ENCODE measurements at places on chromosomes 11 and 22.

- no peak for DNase-seq
Observed at GRCh38 chr11:74212533-74212932, 41.4 kb downstream of the PPME1 start.

- DNase-seq, result no peak
Observed at GRCh38 chr11:65440831-65441499, 18.4 kb downstream of the NEAT1 start.

DNA sequence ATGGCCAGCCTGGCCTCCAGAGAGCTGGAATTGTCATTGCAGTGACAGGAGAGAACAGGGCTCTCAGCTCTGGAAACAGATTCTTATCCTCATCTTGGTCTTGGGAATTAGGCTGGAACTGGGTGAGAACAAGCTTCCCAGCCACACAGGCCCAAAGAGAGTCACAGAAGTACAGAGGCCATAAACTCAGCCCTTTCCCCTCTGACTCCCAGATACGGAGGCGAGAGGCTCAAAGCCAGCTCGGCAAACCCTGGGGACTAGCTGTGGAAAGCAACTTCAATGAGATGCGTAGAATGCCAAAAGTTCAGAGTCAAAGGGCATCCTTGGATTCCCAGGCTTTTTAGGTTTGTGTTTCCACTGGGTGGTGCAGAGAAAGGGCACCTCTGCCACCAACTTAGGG is 14.3 kb upstream of the ABCC8 start:
- no peak for DNase-seq

DNA sequence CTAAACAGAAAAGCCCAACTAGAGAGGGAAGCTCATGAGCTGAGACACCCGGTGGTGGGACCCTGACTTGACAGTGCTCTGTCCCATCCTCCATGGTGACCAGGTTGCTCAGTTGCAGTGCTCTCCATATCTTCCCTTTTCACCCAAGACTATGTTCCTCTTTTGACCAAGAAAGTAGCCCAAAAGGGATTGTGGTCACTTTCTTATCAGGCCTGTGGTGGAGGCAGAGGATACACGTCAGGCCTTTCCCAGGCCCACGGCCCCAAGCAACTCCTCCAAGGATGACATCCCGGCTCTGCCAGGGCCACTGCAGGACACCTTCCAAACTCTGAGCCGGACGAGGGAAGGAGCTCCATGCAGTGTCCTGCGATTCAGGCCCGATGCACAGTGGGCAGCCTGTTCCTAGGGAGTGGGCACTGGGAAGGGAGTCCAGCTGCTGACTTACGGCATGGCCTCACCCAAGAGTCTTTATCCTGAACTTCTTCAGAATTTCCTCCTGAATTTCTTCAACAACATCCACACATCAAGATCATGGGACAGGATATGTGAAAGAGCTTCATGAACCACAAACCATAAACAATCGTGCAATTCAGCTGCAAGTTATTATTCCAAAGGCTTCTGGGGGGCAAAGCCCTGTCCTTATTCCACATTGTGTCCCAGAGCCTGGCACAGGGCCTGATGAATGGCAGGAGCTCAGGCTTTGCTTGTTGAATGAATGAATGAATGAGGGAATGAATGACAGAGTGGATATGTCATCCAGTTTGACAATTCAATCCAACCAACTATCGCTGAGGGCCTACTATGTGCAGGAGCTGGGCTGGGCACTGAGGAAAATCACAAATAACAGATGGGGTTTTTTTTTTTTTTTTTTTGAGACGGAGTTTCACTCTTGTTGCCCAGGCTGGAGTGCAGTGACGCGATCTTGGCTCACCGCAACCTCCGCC is 36.0 kb upstream of the MYH9 start:
- no peak for DNase-seq

DNA sequence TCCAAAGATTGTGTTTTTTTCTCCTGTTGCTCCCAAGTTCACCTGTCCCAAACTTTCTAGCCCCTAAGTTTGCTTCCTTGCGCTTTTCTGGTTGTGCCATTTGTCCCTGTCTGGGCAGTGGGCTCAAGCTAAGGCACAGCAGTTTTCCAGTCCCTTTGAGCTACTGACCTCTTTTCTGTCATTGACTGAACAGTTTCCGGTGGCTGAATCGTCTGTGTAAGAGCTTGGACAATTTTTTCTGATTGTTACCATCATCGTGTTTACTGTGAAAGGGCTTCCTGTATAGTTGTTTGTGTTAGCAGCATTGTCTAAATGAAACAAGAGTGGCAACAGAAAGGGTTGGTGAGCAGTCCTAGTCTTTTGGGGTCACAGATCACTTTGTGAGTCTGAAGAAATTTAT is 49.8 kb downstream of the BMAL1 start:
- no peak for DNase-seq

- no peak for DNase-seq
Observed at GRCh38 chr11:113248702-113249490, 65.5 kb upstream of the TTC12 start.

DNA sequence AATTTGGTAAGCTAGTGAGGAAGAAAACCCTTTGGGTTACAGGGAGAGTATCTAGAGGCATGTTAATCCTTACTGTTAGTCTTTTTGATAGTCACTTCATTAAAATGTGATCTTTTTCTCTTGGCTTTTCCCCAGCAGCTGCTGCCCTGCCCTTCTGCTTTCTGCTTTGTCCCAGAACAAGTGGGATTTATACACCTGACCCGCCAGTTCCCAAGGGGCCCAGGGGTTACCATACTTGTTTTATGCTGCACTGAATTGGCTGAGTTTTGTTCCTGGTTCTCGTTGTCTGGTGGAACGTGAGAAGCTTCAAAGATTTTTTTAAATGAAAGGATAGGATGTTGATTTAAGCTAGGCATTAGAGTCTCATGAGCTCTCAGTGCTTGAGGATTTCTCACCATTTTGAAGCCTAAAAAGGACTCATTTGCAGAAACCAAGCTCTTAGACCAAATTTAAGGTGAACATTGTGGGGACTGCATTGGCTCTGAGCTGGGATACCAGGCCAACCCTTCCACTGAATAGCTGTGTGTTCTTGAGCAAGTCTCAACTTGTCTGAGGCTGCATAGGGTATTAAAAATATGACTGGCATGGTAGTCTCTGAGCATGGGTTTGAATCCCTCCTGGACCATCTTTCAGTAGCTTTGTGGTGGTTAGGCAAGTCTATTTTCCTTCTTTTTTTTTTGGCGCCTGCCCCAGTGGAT is 6.6 kb downstream of the LIMK2 start:
- no peak for DNase-seq

GRCh38 chr11:84857746-84858145 is 769.4 kb downstream of the DLG2 start:
- DNase-seq, result no peak

GRCh38 chr11:27761356-27761755 is 61.1 kb upstream of the BDNF start:
- DNase-seq, result no peak

DNA sequence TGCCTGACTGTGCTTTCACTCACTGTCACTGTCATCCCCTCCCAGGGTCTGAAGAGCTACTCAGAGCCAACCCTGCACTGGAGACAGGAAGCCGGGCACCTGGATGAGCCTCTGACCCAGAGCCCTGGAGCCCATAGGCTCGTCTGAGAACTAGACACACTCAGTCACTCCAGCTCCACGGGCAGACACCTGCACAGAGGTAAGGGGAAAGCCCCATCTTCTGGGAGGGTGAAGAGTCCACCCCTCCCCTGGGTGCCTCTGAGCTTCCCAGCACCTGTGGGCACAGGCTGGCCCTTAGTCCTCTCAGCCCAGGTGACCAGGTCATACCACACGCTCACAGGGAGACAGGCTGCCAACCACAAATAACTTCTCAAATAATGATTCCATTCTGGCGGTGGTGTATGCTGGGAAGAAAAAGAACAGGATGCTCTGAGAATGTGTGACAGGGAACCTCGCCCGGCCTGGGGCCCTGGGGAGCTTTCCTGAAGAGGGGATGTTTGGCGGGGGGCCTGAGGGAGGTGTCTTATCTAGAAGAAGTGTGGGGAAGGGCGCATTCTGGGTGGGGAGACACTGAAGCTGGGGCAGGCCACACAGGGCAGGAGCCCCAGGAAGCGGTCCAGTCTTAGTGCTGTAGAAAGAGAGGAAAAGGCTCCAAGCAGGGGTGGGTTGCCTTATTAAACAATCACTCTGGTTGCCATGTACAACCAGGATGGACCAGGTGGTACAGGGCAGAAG is 5.3 kb downstream of the CCDC157 start:
- no peak for DNase-seq

- DNase-seq, result no peak
Observed at GRCh38 chr22:39818094-39818493, 75.5 kb downstream of the ENTHD1 start.

GRCh38 chr11:77406396-77406795 is 67.5 kb downstream of the PAK1 start:
- no peak for DNase-seq

- DNase-seq, result peak; percentile 30
Observed at GRCh38 chr11:64742889-64743590, 902 bp downstream of the RASGRP2 start.

DNA sequence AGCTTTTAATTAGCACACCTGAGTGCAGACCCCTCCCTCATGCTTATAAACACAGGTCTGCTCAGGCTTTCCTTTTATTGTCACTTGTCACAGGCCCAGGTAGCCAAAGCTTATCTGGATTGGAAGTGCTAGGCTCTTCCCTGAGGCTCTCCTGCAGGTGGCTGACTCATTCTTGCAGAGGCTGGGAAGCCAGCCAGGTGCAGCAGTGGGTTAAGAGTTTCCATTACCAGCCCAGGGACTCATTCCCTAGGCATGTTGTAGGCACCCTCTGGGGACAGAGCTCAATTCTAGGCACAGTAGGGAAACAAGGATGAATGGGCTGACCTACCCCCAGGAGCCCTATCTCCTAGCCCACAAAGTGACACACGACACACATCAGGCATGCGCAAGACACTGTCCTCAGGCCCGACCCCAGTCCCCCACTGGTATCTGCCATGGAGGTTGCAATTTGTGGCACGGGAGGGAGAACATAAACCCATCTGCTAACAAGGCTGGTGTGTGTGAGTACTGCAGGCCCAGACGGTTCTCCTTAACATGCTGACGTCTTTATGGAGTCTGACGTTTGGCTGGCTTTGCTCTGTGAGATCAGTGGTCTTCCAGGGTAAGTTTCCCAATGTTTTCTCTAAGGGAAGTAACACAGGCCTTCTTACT is 94.2 kb downstream of the ABTB2 start:
- DNase-seq, result no peak

- DNase-seq, result no peak
Observed at GRCh38 chr22:47355776-47356510, 593.5 kb downstream of the TBC1D22A start.

DNA sequence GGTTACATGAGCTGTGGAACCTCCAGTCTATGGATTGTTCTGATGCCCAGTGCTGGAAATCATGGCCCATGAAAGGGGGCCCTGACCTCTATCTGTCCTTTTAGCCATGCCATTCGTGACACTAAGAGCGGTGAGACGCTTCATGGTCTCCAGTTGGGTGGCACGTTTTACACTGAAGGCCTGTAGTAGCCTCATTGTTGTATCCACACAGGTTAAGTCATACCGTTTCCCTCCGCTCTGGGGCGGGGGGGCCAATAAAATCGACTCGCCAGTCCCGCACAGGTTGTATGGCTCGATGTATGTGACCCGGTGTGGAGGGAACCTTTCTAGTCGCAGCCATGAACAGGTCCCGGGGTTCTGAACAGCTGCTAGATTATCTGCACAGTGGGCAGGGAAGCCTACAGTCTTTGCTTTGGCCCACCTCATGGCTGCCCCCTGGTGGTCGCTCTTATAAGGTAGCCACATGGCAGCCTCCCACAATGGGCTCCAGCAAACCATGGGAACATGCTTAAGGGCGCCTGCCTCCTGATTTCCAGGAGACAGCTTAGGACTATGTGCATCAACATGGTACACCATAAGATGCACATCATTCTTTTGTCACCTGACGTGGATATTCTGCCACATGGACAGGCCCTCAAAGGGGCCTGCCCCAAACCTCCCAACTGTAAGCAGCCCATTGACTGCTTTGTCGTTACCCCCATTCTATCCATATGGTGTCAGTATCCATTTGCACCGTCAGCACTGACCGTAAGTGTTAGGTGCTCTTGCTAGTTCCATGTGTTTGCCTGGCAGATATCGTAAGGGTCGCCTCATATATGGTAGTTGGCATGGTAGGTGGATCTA is 19.7 kb upstream of the APOL3 start:
- DNase-seq, result peak; percentile 41

GRCh38 chr11:100546714-100547113 is 140.4 kb upstream of the ARHGAP42 start:
- DNase-seq, result no peak

DNA sequence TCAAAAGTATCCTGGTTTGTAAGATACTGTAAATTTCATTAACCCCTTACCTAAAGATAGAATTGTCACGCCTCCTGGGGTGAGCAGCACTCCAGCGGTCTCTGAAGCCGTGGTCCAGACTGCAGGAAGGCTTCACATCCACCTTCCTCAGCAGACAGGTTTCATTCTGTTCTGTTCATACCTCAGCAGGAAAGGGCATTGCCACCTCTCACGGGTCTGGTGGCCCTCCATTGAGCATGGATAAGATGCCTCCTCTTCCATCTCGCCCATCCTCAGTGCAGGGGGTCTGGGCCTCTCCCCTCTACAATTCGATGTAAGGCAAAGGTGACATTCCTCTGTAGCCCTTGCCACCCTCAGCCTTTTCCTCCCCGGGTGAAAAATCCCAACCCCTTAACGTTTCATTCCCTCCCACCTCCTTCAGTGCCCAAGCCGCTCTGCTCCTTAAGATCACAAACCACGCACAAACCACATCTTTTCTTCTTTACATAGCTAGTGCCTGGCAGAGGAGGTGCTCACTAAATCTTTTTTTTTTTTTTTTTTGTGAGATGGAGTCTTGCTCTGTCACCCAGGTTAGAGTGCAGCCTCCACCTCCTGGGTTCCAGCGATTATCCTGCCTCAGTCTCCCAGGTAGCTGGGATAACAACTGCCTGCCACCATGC is 28.5 kb downstream of the RPUSD4 start:
- DNase-seq, result no peak

DNA sequence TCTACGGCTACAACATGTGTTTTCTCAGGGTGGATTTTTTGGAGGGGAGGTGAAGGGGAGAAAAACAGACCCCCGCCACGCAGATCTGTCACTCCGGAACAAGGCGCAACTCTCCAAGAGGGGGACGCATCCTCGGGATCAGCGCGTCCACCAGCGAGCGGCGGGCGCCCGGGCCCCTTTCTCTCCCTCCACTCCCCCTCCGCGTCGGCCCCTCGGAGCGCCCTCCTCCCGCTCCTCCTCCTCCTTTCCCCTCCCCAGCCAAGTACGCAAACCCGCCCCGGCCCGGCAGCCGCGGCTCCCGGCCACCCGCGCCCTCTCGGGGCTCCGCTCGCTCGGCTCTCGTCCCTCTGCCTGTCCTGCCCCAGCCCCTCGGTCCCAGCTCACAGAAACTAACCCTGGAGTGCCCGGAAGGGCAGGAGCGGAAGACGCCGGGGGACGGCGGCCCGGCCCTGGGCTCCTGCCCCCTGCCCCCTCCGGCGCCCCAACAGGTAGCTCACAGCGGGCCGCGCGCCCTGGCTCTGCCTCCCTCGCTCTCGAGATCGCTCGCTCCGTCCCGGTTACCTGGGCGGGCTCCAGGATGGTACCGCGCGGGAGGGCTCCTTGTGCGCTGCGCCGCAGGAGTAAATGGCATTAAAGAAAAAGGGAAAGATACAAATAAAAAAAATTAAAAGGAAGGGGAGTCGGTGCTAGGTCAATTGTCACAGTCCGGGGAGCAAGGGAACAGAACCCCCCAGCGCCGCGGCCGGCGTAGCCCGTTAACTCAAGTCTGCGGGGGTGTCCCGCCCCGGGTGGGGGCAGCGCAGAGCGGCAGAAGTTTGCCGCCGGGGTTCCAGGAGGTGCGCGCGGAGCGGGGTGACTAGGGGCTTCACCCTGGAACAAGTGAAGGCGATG is 131.4 kb upstream of the C11orf58 start:
- peak; percentile 51 for DNase-seq

GRCh38 chr11:96969251-96969650 is 579.4 kb downstream of the JRKL start:
- DNase-seq, result no peak

GRCh38 chr11:70463478-70464255 is 65.3 kb downstream of the CTTN start:
- DNase-seq, result no peak
